Activated CD8-positive, alpha-beta memory T cell treated with anti-CD3 and anti-CD28 coated beads, Interleukin-2, amount 50 U/mL, for 4 hours (primary cell): ENCODE measurements at places on chromosomes 1 and 21.

GRCh38 chr1:4021136-4021973 lies 121.3 kb upstream of the C1orf174 start:
- DNase-seq = no peak

GRCh38 chr1:228149406-228150119 lies at the start of gene GJC2:
TSS of gene GJC2 (plus strand) at chr1:228149930. CDS start at chr1:228157759, 7,829 bp downstream.
- peak; percentile 12 for DNase-seq

DNA sequence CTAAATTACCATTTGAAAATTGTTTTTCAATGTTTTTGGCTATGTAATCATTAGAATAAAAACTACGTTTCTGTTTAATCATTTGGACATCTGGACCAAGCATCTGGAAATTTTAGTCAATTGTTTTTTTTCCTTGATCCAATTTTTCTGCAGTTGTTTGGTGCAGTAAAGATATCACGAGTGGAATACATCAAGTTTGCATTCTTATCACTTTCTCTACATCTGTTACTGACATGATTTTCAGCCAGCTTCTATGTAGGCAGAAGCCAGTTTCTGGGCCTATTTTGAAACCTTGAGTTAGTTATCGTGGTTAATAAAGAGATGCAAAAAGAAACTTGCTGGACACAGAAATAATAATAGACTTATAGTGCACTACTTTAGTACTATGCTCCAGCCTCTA lies 277.9 kb upstream of the ADAMTS5 start:
- DNase-seq = no peak

GRCh38 chr1:170247751-170248521 lies 102.2 kb downstream of the NTMT2 start:
- DNase-seq = no peak

DNA sequence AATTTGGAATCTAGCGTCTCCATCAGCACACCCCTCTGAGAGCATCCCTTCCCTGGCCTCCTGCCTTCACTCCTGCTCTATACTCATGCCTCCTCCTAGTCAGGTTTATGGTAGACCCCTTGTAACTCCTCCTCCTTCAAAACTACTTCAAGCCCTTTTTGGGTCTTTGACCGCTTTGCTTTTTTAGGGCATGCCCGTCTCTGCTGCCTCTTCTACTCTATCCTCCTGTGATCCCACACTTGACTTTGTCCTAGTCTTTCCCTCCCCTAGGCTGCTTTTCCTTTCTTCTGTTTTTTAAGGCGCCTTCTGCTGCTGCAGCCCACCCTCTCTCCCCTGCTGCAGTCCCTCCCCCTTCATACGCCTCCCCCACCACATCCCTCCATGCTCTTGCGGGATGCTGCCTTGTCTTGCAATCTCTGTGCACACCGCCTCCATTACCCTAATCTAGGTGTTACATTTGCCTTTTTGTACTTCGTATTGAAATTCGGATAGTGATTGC lies 1.5 kb downstream of the SNX27 start:
- DNase-seq = no peak

GRCh38 chr1:183821309-183821888 lies 16.5 kb downstream of the RGL1 start:
- no peak for DNase-seq

- no peak for DNase-seq
Observed at GRCh38 chr1:112000048-112000447, 10.6 kb upstream of the KCND3 start.

GRCh38 chr1:36465731-36466369 lies 1.7 kb upstream of the MRPS15 start:
- no peak for DNase-seq

DNA sequence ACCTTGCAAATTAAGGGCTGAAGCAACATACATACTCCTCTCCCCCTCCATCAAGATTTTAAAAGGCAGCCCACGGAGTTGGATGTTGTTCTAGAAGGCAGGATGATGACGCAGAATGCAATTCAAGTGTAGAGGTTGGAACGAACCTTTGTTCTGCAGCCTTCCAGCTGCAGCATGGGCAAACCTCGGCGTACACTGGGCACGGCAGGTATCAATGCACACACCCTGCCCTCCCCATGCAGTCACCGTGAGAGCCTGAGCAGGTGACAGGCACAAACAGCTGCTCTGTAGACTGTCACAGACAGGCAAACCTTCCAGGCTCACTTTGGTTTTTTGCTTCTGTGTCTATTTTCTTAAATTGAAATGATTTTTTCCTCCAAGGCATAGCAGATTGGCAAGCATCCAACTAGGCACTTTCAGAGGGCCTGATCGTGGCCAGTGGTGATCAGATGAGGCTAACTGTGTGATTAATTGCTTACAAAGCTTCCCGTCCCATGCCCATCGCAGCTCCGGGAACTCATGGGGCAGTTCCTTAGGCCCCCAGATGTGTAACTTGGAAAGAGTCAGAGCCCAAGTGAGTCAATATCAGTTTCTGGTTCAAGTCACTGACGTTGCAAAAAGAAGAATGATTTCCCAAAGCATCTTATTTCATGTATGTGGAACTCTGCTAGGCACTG lies 82.3 kb downstream of the ITPKB start:
- no peak for DNase-seq

DNA sequence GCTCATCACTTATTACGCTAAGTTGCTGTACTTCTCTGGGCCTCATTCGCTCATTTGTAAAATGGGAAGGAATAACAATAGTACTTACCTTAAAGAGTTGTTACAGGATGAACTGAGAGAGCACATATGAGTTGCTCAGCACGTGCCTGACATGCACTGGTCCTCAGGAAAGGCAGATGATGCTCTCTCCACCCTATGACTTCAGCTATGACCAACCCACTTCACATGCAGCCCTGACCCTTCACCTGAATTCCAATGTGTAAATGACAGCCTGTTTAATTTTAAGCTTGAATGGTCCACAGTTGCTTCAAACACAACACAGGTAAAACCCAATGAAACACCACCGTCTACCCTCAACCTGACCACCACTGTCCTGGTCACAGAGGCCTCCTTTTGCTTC lies 32.9 kb downstream of the GADD45A start:
- no peak for DNase-seq

GRCh38 chr21:35556536-35556935 lies 503.8 kb downstream of the SETD4 start:
- no peak for DNase-seq

- no peak for DNase-seq
Observed at GRCh38 chr1:149846593-149847466, 52.5 kb upstream of the BOLA1 start.

- no peak for DNase-seq
Observed at GRCh38 chr1:9375912-9376311, 83.2 kb downstream of the SPSB1 start.
